NCI-H526 treated with DMSO at 0.1 percent for 48 hours (cell line): ENCODE measurements at places on chromosomes 13 and 19.
A peak's percentile ranks its signal among the peaks of the same experiment; 100 is the strongest.

DNA sequence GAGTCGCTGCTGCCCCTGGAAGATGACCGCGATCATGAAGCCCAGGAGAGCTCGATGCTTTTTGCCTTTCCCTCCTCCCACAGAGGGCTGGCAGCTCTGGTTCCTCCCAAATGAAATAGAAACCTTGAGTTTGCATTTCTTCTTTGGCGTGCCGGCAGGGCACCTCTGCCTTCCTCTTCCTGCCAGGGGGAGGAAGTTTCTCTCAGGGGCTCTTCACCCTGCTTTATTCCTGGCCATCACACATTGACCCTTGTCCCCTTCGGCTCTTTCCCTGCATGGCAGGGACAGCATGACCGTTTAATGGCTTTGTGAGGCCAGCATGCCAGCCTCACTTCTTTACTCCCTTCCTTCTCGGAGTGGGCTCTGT is 47.9 kb downstream of the ACTN4 start:
- DNase-seq, result no peak

DNA sequence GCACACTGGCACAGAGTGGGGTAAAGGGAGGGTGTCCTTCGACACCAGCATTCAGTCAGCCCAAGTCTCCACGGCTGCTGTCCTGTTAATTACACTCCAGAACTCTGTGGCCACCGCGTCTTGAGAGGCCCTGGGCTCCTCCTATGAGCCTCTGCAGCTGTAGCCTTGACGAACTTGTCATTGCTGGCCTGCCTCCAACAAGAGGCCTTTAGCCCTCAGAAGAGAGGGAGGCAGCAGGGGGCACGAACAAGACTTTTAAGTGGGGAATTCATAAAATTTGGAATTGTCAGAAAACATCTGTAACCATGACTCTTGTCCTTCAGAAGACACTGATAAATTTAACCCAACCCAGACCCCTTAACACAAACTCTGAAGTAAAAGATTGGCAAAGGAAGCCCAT is 241.9 kb downstream of the UQCRFS1 start:
- no peak for DNase-seq

- DNase-seq, result no peak
Measured at GRCh38 chr19:36060430-36060829, 5.7 kb downstream of the WDR62 start.

DNA sequence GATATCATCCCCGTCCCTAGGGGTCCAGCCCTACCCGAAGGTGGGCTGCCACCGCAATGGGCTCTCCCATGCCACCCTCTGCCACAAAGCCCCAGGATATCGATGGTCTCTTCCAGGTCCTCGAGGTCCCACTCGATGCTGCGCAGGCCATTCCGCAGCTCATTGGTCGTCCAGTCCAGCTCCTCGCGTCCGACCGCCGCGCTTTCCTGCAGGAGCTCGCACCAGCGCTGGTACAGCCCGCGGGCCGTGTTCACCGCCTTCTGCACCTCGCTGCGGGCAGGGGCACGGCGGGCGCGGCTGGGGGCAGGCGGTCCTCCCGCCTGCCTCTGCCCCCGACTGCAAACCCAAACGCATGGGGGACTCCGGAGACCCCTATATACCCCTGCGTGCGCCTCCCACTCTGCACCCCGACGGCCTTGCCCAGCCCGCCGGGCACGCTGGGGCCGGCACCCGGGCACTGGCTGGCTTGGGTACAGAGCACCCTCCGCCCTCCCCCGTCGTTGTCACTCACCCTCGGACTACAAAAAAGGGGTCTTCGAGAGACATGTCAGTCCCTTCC is 468 bp downstream of the STX10 start:
- peak; percentile 53 for DNase-seq

GRCh38 chr19:12400633-12401502 is at the start of gene ZNF799:
TSS of gene ZNF799 (minus strand) at chr19:12401271. CDS start at chr19:12401070, 201 bp downstream.
- DNase-seq, result peak; percentile 88

- DNase-seq, result peak; percentile 44
Measured at GRCh38 chr19:52170863-52171320, 529 bp downstream of the ZNF836 start.

- no peak for DNase-seq
Measured at GRCh38 chr13:95367309-95367843, 66.1 kb upstream of the ABCC4 start.

DNA sequence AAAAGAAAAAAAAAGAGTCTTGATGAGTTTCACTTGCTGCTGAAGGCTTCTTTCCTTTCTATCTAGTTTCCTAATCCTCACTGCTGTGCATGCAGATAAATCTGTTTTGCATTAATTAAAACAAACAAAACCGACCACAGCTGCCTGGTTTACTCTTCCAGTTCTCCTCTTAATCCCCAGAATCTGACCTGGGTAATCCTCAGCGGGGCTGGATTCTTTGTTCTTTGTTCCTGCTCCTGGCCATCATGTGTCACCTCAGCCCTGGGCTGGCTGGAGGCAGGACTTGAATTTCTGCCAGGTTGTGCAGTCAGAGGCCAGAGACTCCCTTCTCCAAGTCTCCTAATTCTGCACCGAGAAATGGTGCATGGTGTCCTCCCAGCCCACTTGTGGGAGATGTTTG is 52.2 kb upstream of the CYP4F8 start:
- DNase-seq, result no peak

DNA sequence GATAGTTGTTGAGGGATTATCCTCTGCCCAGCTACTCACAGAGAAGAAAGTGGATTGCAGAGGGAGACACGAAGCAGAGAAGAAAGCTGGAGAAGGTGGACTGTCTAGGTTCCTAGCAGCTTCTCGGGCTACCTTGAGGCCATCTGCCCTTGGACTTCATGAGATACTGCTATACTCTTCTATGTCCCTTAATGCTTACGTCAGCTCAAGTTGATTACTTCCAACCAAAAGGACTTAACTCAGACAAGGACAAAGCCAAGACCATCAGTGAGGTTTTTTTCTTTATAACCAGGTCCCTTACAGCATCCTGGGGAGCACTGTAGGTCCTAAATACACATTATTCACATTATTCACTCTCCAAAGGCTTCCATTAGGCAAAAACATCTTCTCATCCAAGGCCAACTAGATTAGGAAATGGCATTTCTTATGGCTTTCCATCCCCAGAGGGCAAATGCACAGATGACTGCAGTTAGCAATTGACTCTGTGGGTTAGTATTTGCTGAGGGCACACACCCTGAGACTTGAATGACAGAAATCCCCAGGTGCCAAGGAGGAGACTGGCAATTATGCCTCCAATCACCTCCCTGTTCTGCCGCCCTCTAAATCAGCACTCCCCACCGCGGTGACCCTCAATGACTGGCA is 4.1 kb upstream of the UBE2L5 start:
- DNase-seq, result no peak
